Pulmonary artery endothelial cell (primary cell): ENCODE measurements at places on chromosomes 6 and 20. TPM values are rescaled to one million over a fixed set of nuclear protein-coding genes. Genes with fewer than 3 reads are reported as not detected.

Gene MTO1
- 23.4 and 33.5 TPM in 2 replicates for total RNA-seq

DNA sequence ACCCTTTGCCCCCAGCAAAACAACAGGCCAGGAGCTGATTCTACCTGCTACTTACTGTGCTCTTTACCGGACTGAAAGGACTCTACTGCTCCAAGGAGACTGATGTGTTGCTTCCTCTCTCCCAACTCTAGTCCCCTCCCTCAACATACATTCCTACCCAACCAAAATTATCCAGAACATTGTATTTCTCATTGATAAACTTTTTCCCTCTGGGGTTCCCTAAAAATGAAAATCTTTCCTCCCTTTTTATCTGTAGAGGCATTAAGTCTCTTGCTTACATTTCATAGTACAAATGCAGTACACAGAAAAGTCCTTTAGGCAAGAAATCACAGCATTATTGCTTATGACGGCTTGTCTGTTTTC is 940 bp upstream of the HS3ST5 start:
- DNase-seq: no peak

- no peak for DNase-seq
Measured at GRCh38 chr6:56517155-56517745, 125.4 kb downstream of the DST start.

DNA sequence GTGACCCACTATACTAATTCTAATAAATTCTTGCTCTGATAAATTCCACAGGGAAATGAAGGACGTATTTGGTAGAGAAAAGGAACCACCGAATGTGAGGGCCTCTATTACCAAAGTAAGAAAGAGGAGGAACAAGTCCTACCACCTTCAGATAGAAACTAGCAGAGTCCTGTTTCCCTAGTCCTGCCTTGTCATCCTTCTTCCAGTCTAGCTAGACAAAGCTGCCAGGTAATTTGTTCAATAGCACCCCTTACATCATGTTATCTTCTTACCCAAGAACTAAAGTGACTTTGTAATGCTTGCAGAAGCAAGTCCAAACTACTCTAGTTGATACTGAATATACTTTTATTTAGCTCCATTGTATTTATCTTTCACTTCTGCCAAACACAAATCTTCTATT is 29.3 kb upstream of the FAM83B start:
- no peak for DNase-seq

DNA sequence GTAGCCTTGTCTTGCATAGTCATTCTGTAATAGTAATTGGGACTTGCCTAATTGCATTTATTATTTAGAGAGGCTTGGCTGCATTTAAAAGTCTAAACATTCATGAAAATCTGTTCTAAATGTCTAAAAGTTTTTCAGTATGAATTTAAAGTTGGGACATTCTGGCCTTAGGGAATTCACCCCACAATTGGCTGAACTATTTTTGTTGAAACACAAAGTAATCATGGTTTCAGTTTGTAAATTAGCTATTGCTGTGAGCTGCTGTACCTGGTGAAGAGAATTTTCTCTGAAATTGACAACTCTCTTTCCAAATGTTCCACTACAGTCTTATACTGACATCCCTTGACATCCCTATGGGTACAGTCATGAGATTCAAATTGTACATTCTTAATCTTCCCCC is 253.0 kb downstream of the FARS2 start:
- DNase-seq: no peak

Gene HAO1
- total RNA-seq: 0.07 TPM in 1 of 2 replicates, not detected in the other

GRCh38 chr6:18465410-18466154 is 78.4 kb downstream of the RNF144B start:
- DNase-seq: no peak

DNA sequence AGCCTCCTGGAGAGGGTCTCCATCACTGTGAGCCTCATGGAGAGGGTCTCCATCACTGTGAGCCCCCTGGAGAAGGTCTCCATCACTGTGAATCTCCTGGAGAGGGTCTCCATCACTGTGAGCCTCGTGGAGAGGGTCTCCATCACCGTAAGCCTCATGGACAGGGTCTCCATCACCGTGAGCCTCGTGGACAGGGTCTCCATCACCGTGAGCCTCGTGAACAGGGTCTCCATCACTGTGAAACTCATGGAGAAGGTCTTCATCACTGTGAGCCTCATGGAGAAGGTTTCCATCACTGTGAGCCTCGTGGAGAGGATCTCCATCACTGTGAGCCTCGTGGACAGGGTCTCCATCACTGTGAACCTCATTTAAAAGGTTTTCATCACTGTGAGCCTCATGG is 140.0 kb downstream of the ERMARD start:
- DNase-seq: no peak

DNA sequence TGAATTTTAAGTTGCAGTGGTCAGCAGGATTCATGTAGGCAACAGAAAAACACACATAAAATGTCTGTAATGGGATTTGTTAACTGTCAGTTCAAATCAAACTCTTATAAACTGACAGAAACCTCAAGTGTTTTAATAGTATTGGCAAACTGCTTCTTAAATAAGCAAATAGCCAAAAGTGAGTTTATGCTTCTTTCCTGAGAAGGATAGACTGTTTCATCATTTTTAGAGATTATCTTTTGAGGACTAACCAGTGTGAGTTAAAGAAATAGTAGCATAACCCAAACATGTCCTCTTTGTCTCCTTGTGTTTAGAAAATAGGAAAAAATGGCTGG is 68.0 kb downstream of the AIG1 start:
- DNase-seq: no peak

Gene BEND3
- total RNA-seq: 2.0 and 3.5 TPM in 2 replicates

DNA sequence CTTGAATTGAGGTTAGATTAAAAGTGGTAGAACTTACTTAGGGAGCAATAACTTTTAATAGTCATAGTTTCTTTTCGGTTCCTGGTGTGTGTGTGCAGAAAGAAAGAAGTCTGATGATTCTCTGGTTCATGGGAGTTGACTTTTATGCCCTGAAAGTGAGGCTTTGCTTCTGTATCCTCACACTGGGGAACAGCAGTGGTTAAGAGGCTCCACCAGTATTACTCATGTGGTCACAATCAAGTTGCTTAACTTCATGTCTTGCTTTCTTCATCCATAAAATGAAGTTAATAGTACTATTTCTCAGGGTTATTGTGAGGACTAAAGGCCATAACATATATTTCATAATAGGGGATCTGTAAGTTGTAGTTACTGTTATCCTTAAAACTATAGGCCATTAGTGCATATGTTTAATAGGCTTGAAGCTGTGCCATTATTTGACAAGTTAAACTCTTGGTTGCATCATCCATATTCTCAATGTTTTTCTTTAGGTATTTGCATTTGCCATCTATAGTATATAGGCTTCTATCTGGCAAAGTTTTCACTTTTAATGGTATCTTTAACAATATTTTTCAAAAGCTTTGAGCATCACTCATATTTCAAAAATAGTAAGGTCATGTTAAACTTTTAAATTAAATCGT is 262.4 kb downstream of the PLCB1 start:
- DNase-seq: no peak

Gene RNF39
- total RNA-seq: not detected in 2 replicates

DNA sequence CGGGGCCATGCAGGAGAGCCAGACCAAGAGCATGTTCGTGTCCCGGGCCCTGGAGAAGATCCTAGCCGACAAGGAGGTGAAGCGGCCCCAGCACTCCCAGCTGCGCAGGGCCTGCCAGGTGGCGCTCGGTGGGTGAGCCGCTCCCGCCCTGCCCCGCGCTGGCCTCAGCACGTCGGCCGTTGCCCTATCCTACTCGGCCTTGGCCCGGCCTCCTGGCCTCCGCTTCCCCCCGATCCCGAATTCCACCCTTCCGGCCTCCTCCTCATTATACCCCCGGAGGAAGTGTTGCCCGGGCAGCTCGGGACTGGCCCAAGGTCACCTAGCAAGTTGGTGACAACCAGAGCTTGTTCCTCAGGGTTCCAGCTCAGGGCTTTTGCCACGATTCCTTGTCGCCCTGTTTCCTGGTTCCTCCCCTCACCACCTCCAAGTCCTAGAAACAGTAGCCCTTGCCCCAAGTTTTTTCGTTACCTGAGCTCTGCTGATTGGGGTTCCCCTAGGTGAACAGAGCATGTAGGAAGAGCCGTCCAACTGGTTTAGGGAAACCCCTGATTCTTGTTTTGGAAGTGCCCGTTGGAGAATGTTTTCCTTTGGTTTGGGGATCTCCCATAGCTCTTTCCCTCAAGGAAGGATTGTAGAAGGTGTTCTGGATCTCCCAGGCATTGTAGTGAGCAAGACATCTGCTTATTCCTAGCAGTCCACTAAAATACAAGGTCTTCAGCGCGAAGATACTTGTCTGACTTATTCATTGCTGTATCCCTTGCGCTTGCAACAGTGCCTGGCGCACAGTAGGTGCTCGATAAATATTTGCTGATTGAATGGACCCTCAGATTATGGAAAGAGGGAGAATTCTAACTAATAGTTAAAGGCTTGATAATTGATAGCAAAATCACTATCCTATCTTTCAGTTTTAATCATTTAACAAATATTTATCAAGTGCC is 641 bp downstream of the ARFGEF2 start:
- no peak for DNase-seq
